IMR-90 (cell line): ENCODE measurements at places on chromosomes 13 and 19.
A peak's percentile ranks its signal among the peaks of the same experiment; 100 is the strongest.

DNA sequence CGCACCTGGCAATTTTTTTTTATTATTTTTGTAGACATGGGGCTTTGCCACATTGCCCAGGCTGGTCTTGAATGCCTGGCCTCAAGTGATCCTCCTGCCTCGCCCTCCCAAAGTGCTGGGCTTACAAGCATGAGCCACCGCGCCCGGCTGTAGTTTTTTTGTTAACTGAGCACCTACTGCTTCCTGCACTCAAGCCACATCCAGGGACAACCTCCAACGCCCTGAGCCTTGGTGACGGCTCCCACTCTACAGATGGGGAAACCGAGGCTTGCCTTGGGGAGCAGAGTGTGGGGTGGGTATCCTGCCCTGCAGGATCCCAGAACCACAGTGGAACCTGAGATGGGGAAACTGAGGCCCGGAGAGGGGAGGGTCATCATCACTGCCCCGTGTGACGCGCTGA lies 3.0 kb downstream of the ELANE start:
- no peak for DNase-seq

GRCh38 chr13:68410007-68410406 lies 1179.9 kb upstream of the PCDH9 start:
- no peak for DNase-seq

DNA sequence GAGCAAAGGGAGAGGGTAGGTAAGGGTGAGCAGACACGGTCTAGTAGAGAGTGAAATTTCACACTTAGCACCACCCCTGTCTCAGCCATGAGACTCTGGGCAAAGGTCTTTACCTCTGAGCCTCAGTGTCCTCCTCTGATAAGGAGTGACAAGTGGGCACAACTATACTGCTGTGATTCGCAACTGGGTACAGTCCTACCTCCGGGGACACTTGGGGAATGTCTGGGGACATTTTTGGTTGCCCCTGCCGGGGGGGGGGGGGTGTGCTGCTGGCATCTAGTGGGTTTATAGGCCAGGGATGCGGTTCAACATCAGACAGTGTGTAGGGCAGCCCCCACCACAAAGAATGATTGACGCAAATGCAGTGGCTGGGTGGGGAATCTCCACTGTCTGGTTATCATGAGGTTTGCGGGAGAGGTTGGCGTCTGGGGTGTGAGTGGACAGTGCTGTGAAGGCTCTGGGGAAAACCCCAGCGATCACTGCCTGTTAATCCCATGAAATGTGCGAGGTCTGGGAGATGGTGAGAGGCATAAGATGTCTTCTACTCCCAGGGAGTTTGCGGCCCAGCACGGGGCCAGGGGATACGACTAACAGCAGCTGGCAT lies 4.3 kb downstream of the NACC1 start:
- DNase-seq, result no peak

GRCh38 chr19:3062165-3063105 lies at the start of gene TLE5:
TLE5 (minus strand) TSS chr19:3062495; CDS start chr19:3062200, 295 bp downstream.
- no peak for DNase-seq

DNA sequence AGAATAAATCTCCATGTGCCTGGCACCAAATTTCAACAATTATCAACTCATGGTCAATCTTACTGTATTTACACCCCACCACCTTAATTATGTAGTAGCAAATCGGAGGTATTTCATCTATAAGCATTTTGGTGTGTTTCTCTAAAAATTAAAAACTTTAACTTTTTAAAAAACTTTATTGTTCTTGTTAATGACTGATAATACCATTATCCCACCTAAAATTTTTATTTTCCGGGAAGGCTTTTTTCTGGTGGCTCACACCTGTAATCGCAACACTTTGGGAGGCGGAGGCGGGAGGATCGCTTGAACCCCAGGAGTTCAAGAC lies 453 bp upstream of the PDCD2L start:
- DNase-seq, result no peak

DNA sequence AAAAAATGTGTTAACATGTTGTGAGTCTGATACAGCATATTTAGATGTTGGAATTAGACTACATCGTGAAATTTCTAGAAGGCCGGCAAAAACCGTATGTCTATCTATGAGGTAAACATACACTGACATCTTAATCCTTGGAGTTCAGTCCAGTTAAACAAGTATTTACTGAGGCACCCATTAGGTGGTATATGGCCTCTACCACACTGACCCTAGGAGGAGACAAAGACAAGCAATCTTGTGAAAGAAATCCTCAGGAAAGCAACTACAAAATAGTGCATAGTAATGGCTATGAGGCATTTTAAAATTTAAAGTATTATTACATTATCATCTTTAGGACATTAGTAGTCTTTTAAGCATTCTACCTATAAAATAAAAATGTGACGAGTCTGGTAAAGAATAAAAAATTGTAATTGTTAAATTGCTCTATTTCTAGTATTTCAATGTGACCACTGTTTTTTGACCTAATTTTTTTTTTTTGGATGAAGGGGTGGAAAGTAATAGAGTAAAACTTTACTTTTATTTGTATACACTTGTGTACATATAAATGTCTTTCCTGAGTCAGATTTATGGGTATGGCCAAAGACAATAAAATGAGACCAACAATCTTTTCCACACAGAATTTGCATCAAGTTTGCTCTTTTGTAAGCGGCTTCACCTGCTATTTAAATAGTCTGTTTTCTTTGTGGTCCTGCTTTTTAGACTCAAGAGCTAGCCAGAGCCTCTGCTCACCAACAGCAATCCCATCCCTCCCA lies 50.5 kb downstream of the KATNAL1 start:
- no peak for DNase-seq

DNA sequence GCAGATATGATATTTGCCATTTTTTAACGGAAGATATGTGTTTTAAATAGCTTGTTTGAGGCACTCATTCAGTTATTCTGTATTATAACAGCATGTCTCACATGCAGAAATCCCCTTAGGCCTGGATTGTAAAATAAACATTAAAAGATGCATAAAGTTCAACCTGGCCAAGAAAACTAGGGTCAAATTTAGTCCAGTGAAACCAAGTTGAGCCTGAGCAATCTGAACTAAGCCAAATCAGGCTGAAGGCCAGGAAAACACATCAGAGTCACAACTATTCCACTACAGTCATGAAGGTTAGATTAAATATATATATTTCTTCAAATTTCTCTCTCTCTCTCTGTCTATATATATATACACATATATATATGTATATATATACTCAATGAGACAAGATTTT lies 504.8 kb downstream of the SLITRK1 start:
- DNase-seq, result peak; percentile 72

DNA sequence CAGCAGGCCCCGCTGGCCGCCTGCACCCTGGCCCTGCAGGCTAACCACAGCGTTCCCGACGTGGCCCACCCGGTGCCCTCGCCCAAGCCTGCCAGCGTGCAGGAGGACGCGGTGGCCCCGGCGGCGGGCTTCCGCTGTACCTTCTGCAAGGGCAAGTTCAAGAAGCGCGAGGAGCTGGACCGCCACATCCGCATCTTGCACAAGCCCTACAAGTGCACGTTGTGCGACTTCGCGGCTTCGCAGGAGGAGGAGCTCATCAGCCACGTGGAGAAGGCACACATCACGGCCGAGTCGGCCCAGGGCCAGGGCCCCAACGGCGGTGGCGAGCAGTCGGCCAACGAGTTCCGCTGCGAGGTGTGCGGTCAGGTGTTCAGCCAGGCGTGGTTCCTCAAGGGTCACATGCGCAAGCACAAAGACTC lies 72.1 kb downstream of the ZNF536 start:
- no peak for DNase-seq

DNA sequence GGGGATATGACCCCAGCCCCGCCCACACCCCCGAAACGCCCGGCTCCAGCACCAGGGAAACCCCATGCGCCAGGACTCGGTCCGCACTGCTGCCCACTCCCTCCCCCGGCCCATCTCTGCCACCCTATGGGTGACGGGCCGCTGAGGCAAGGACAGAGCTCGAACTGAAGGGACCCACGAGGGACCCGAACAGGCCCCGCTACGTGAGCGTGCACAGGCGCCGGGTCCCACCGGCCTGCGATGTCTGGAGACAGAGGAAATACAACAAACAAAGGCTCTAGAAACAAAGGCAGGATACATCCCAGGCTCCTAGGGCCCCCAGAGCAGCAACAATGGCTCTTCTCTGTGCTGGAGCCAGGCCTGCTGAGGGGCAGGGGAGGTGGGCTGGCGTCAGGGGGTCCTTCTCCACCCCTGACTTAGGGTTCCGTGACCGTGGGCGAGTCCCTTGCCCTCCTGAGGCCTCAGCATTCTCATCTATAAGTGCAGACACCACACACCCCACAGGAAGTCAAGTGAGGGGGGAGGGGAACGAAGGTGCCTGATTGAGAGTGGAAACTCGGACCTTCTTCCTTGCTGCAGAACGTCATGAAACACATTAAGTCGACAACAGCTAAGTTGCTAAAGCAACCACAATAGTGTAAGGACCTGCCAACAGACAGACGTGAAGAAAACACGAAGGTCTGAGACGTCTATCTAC lies 3.1 kb downstream of the ABHD17A start:
- no peak for DNase-seq

- DNase-seq, result no peak
Observed at GRCh38 chr13:24629320-24629719, 50.9 kb upstream of the ATP12A start.

DNA sequence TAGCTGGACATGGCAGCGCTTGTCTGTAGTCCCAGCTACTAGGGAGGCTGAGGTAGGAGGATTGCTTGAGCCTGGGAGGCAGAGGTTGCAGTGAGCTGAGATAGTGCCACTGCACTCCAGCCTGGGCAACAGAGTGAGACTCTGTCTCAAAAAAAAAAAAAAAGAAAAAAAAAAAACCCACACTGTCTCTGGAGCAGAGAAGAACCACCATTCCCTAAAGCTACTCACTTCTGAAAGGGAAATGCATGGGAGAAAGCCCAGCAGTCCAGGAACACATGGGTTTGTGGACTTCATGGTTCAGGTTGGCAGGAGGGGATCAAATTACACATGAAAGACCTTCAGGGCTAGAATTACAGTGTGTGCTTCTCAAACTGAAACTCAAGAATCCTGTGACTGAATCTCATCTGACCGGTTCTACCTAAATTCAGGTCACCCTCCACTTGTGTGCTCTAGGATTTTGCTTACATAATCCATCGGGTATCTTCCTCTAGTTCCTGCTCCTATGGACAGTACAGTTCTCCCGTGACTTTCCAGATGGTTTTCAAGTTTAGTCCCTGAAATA lies 30.2 kb upstream of the CPB2 start:
- DNase-seq, result peak; percentile 2

DNA sequence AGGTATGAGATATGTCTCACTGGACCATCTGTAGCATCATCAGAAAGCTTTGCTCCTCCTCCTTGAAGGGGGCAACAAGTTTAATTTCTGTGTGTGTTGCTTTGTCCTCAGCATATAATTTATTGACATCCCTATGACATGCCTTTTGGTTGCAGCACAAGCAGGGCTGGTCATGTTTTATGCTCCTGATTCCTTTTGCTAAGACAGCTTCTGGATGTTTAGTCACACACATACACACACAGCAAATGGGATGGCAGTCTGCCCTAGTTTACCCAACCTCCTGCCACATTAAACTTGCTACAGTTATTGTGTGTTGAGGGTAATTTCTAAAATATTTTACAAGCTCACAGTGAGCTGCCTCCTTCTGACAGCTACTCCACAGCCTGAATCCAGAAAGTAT lies 217.9 kb upstream of the RXFP2 start:
- DNase-seq, result no peak

GRCh38 chr13:34734932-34735331 lies 207.1 kb upstream of the NBEA start:
- DNase-seq, result no peak

DNA sequence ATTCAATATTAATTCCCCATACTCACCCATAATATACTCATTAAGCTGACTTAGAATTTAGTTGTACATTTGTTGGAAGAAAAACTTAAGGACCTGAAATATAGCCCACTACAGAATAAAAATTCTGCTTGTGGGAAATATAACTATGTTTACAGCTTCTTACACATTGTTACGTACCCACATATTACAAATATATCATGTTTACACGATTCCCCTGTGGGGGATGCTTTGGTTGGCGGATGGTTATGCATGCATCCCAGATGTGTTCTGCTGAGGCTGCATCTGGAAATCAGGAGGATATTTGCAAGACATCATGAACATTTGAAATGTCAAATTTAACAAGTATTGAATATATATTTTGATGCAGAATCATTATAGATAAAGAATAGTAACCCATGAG lies 79.5 kb upstream of the KL start:
- DNase-seq, result no peak

DNA sequence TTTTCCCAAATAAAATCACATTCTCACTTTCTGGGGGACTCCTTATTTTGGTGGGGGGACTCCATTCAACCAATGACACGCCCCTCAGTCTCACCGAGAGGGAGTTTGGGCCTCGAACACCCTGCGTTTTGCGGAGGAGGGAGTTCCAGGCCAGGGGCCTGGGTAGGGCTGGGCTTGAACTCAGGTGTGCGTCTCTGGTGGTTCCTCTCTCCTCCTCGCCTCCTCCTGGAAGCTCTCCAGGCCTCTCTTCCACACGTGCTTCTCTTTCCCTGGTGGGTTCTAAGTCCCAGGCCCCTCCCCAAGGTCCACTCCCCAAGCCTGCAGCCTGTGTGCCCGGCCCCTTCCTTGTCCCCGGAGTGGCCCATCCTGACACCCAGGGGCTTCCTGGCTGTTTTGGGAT lies 14.7 kb downstream of the MEX3D start:
- no peak for DNase-seq

DNA sequence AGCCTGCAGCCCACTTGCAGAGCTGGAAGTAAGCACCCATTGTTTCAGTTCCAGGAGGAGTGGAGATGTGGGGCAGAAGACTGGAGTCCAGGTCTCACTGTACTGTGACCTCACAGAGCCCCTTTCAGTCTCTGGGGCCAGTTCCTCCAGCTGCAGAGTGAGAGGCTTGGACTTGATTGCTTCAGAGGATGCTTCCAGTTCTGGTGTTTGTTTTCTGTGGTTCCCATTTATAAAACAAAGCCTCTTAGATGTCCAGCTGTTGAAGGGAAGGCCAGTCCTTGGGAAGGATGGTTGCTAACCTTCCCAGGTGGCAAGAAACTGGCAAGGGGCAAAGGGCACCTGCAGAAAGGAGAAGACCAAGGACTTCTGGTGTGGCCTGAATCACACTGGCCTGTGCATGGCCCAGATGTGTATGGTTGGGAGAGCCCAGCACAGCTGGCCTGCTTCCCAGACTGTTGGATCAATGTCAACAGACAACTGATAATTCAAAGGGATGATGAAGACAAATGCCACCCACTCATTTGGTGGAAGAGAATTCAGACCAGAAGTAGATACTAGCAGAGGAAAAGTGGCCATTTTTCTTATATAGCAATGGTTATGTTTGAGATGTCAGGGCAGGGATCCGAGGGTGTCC lies 218.5 kb downstream of the ZNF536 start:
- no peak for DNase-seq

GRCh38 chr13:112959206-112959605 lies 9.8 kb upstream of the MCF2L start:
- no peak for DNase-seq

- DNase-seq, result no peak
Observed at GRCh38 chr13:90562443-90562842, 785.0 kb upstream of the MIR17HG start.

GRCh38 chr13:113997845-113998751 lies 24.2 kb upstream of the C13orf46 start:
- DNase-seq, result peak; percentile 79
